ENCODE measurements at places on chromosomes 5 and 9.

DNA sequence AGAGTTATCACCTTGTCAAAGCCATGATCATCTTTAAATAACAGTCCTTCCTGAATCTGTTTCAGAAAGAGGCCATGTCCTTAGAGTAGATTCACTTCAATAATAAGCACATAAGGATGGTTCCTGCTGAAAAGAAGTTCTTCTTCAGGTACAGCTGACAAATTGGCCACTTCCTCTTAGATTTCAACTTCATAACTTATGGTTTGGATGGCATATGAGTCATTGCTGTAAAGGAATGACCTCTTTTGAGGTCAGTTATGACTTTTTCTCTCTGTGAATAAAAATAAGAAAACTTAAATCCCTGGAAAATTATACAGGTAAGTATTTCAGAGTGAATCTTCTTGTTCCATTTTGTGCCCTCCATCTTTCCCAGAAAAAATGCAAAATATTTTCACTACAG, 555.3 kb upstream of the ZNF462 start:
- no peak for DNase-seq

GRCh38 chr9:121812159-121812735, 160.8 kb downstream of the DAB2IP start:
- DNase-seq, result no peak

DNA sequence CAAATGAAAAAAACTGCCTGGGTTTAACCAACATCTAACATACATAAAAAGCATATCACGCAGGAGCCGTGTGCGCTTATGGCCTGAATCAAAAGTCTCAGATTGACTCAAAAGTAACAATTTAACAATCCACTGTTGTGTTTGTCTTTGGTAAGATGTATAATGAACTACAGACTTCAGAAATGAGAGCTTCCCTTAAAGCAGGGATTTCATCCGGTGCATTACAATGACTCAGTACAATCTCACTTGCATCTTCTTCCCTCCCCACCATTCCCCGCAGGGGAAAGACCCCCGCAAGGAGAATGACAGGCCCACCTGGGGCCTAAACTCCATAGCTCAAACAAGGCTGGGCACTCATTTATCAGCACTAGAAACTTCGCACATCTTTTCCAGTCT, 1.4 kb downstream of the ZFR start:
- DNase-seq, result no peak

DNA sequence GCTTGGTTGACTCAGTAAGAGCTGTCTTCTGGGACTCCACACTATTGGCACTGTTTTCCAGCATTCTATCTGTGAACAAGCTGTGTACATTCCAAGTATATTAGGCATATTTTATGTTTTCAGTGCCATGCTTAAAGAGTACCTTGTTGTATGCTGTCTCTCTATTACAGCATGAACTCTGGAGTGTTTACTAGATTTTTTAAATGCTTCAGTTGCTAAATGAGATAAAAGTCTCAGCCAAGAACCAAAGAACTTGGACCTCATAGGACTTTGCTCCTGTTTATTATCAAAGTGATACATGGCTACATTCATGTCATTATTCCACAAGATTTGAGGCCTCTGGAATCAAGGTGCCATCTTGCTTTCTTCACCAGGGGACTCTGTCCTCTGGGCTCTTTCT, 167.2 kb downstream of the C9orf152 start:
- peak; percentile 68 for DNase-seq

GRCh38 chr9:121896545-121896943, 196.6 kb downstream of the TTLL11 start:
- no peak for DNase-seq

DNA sequence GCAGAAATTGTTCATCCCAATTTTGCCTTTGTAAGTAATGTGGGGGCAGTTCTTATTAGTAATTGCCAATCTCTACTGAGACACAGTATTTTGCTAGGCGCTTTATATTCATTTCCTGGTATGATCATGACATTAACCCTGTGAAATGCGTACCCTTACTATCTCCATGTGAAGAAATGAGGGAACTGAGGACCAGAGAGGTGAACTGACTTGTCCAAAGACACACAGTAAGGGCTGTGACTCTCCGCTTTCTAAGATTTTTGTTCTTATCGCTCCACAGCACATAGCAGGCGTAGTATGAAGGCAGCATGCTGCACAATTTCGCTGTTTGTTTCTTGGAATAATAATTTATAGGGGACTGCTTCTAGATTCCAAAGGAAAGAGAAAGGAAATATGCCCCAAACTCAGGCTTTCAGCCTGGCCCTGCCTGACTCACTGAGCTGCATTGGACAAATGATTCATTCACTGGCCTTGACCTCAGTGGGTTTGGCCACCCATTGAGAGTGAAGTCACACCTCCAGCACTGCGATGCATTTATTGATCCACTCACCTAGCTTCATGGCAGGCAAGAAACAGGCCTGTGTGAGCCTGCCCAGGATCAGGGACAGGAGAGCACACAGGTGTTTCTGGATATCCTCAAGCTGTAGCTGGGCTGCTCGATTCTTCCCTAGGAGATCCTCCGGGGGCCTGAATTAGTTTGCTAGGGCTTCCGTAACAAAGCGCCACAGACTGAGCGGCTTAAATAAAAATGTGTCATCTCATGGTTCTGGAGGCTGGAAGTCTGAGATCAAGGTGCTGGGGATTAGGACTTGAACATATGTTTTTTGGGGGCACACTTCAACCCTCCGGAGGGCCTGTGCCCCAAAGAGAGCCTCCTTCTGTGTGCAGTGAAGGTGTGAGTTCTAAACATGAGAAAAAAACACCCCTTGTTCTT, 7.2 kb upstream of the DUSP1 start:
- DNase-seq, result peak; percentile 89

GRCh38 chr5:172866802-172867748, 33.0 kb downstream of the ERGIC1 start:
- DNase-seq, result no peak

- no peak for DNase-seq
Observed at GRCh38 chr5:169018925-169019324, 282.0 kb downstream of the SLIT3 start.

DNA sequence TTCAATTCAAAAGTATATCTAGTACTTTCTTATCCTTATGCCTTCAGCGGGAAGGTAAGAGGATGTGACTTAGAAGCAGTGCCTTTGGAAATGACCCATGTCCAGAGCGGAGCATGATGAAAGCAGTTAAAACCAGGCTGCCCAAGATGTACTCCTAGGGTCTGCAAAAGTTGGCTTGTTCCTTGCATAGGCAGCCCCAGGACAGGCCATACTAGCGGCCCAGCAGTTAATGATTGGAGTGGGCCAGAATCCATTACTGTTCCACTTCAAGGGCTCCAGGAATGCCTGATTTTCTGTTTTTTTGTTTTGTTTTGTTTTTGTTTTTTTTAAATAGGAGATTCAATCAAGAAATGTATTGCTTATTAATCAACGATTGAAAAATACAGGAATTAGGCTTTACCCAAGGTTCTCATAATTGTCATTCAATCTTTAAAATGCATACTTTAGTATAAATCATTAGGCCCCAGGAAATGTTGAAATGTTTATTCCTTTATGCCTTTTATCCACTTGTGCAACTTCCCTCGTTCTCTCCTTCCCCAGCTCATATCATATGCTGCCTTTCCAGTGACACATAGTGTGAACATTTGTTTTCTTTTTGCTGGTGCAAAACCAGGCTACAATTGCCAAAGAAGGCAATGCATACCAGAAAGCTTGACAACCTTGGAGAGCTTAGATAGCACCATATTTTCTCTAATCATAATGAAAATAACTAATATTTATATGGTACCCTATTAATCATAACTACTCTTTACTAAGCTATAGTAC, 190.8 kb downstream of the ARHGEF28 start:
- DNase-seq, result peak; percentile 59

DNA sequence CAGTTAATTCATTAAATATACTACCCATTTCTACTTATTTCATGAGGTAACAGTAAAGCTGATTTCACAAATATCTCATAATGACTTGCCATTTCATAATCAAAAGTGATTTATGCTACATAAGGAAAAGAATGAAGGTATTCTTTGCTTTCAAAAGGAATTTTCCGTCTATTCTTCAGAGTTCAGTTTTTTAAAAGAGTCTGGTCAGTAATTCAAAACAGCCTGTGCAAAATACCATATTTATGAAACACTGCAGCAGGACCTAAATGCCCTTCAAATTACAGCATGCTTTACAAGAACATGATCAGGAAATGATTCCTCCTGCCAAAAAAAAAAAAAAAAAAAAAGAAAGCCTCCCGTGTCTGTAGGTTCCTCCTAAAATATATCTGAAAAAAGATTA, 154.7 kb downstream of the KIAA0825 start:
- DNase-seq, result no peak

DNA sequence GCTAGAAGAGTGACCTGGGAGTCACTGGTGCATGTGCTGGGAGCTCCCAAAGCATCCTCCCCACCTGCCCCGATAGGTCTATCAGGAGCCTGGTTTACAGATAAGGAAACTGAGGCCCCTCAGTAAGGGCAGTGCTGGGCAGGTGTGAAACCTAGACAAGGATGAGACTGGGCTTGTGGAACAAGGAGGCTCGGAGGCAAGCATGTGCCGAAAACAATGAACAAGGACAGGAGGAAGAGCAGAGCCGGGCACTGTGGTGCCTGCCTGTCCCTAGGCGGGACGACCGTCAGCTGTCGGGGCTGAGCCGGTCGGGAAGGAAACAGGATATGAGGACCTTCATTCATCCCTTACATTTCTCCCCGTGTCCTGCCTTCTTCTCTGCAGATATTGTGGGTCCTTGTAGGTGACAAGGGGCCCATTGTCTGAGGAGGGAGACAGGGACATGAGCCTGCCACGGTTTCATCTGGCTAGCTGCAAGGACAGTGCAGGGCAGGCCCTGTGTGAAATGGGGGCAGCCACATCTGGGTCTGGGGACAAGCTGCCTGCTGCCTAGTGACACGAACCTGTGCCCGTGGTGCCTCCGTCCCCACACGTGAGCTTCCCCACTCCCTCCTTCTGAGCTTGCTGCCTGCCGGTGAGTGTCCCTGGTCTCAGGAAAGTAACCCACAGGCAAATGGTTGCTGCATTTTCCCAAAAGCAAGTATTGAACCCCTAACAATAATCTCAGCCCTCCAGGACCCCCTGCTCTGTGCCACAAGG, 18.6 kb downstream of the FGD3 start:
- no peak for DNase-seq

- DNase-seq, result no peak
Observed at GRCh38 chr5:141861194-141861593, 17.0 kb downstream of the PCDH1 start.

DNA sequence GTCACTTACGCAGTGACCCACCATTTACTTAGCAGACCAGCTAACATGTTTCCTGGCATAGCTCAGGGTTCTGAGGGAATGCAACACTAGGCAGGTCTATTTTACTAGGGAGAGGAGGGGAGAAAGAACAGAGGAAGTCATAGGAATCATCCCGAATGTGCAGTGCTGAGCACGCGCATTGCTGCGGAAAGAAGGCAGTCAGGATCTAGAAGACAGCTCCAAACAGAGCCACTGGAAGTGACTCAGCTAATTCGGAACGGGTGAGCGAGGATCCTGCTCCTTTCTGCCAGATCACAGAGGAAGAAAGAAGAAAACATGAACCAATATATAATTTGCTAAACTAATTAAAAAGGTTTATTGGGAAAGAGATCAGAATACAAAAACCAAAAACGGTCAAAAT, 339.8 kb downstream of the EFNA5 start:
- no peak for DNase-seq

- no peak for DNase-seq
Observed at GRCh38 chr5:176875783-176876505, 23.2 kb downstream of the HK3 start.

DNA sequence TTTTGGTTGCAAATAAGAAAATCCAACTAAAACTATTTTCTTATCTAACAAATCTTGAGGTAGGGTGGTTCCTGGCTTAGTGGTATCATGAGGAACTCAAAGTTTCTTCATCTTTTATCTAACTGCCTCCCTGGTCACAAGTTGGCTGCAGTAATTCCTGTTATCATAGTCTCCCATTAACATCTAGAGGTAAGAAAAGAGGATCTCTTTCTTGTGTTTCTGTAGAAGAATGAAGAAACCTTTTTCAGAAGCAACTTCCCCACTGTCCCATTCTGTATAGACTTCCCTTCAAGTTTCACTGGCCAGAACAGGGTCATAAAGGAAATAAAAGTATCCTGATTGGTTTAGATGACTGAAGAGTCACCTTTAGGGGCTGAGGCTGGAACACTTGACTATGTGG, 81.8 kb upstream of the ELL2 start:
- DNase-seq, result no peak

DNA sequence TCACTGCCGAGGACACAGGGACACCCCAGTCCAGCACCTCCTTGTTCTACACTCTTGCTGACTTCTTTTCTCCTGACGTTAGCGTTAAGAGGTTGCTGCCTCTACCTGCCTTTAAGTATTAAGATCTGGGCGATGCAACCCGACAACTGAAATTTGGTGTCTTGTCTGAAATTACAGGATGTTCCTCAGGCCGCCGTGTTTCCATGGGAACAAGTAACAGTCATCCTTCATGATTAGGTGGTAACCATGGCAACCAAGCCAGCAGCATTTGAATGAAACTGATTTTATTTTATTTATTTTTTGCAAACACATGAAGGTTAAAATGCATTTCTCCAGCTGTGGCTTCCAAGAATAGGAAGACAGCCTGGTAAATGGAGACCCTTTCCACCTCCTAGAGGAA, 20.8 kb downstream of the DAB2IP start:
- peak; percentile 23 for DNase-seq

GRCh38 chr5:24642022-24642421, 2.8 kb downstream of the CDH10 start:
- peak; percentile 47 for DNase-seq

- no peak for DNase-seq
Observed at GRCh38 chr5:78016863-78017529, 240.9 kb upstream of the TBCA start.

- peak; percentile 95 for DNase-seq
Observed at GRCh38 chr9:109320742-109321448, at the start of gene EPB41L4B. Gene EPB41L4B, minus strand, starts transcription at chr9:109321059. Its CDS starts 613 bp downstream, at chr9:109320446.

DNA sequence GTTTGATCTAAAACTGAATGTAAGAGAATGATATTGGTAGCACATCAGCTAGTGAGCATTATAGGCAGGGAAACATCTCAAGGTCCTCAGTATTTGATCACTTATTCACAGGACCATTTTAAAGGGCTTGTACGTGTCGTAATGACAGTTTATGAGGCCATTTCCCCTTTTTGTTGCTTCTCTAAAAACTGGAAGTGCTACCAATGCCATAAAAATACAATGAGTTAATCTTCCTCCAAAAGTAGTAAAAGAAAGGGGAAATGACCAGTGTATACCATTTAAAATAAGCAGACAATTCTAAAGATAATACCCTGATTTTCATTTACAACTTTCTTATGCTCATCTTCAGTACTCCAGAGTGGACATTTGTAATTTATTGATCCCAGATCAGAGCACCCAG, 285.8 kb upstream of the PCSK5 start:
- no peak for DNase-seq

DNA sequence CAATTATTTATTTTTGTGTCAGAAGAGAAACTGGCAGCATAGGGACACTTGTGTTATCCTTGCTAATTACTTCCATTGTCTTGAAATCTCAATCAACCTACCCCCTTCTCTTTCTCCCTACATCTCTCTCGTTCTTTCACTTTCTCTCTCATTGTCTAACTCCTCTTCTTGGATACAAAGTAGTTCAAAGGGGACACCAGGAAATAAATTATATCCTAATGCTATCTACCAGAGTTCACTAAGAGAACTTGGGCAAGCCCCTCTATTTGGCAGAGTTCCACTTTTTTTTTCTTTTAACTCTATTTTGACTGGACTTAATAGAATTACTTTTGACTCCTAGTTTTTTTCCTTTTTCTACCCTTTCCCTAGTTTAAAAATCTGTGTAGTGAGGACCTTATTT, 102.2 kb downstream of the MEF2C start:
- no peak for DNase-seq

- DNase-seq, result no peak
Observed at GRCh38 chr5:51416149-51416548, 32.9 kb downstream of the ISL1 start.

All from astrocyte of the hippocampus (primary cell).